ENCODE measurements at places on chromosomes 2 and 18.

DNA sequence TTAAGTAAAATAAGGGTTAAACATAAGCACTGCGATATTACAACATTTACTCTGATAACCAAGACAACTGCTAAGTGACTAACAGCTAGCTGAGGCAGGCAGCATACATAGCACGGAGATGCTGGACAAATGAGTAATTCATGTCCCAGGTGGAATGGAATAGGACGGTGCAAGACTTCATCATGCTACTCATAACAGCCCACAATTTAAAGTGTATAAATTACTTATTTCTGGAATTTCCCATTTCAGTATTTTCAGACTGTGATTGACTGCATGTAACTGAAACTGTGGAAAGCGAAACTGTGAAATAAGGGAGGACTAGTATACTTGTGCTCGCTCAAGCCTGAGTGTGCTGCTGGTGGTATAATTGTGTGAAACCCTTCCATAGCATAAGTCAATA is 12.9 kb downstream of the IER3IP1 start:
- DNase-seq: no peak

GRCh38 chr2:69501301-69501700 is 64.1 kb upstream of the NFU1 start:
- no peak for DNase-seq

DNA sequence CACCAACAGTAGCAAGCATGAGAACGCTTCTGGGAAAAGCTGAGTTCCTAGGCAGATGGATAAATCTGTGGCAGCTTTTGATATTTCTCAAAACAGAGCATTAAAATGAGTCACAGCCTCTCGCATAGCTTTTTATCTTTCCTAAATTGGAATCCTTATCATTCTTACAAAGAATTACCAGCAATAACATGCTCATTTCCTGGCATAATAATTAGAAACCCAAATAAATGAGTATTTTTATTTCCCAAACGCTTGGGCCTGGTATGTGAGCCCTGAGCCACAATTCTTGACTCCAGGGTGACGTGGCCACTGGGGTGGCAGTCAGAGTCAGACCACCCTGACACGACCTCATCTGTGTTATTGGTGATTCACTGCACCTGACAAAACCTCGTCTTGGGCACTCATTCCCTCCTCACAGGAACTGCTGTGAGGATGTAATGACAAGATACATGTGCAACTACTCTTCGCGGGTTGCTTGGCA is 210.7 kb downstream of the ARL4C start:
- DNase-seq: no peak

GRCh38 chr18:42644729-42645131 is 470.8 kb downstream of the RIT2 start:
- DNase-seq: no peak

DNA sequence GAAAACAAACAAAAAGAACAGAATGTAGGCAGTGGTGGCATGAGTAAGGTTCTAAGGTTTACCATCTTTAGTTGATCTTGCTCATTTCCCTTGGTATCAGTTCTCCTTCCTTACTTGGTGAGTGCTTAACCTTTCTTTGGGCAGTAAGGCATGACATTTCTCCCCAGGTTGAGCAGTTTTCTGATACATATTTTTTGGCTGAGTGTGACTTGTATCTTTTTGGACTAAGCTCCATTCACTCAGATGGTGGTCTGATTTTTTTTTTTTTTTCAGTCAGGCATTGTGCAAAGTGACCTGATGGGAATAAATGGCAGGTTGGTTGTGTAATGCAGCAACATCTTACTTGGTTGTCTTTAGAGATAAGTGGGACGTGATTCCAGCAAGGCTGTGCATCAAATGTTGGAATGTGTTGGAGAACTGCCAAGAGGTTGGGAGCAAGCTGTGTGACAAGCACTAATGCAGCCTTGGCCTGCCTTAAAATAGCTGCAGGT is 15.1 kb downstream of the SPTBN1 start:
- no peak for DNase-seq

- no peak for DNase-seq
Observed at GRCh38 chr2:205748639-205749038, 66.3 kb downstream of the NRP2 start.

- DNase-seq: no peak
Observed at GRCh38 chr2:160491911-160492371, 1.7 kb downstream of the RBMS1 start.

DNA sequence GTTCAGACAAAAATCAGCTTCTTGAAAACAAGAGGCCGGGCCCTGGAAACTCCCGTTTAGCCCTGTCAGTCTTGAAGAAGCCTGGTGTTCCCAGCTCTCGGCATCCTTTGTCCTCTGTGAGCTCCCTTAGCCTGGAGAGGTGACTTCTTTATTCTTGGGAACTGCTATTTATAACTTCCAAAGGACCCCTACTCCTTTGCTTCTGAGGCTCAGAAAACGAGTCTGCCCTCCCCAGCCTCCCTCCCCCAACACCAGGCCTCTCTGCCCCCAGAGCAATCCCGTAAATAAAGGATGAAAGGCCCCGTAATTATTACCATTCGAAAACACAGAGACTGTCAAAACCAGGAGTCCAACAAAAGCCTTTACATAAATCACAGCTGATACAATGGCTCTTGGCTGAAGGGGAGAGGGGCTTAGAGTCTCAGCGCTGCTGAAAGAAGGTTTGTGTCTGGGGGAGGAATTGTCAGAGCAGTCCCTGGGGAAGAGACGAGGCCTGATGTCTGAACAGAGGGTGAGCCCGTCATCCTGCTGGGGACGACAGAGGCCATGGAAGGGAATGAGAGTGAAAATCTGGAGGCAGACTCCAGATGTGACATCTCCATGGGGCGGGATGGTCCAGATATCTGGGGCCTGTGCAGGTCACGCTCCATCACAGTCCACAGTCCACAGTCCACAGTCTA is 283.0 kb downstream of the MYCN start:
- DNase-seq: no peak

DNA sequence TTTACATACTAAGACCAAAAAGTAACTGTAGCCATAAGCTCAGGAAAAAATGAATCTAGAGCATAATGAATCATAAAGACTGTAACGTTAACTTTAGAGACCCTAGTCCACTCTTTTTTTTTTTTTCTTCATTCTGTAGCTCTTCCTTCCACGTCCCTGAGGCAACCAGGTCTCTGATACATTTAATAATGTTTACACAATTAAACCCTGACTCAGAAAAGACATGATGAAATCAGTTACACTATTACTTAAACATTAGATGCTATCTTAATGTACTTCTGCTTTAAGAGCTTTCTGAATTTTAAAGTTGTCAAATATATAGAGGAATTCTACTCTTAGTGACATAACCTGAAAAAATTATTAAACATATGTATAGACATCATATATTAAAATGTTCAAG is 1121.5 kb upstream of the DDX18 start:
- no peak for DNase-seq

DNA sequence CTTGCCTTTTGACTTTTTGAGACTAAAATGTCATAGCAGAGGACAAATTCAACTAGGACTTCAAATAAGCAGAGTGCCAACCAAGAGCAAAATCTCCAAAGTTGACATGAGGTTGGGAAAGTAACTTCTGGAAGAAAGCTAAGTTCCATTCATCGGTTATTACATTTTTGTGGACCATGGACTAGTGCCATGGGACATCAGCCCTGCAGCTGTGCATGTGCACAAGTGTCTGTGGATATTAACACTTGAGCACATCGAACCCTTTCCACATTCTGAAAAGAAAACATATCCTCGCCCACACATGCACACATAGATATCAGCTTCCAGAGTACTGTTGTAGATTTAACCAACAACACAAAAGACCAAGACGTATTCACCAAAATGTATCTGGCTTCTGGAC is 262.6 kb downstream of the NYAP2 start:
- DNase-seq: no peak

- DNase-seq: no peak
Observed at GRCh38 chr18:36387310-36387709, 89.8 kb downstream of the FHOD3 start.

DNA sequence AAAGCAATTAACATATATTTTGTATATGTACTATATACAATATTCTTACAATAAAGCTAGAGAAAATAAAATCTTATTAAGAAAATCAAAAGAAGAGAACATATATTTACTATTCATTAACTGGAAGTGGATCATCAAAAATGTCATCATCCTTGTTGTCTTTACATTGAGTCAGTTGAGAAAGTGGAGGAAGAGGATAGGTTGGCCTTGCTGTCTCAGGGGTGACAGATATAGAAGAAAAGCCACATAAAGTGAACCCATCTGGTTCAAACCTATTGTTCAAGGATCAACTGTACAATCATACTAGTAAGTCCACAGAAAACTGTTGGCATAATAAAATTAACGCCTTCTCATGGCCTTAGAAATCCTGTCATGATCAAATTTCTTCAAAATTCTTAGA is 26.6 kb downstream of the SESTD1 start:
- DNase-seq: no peak

DNA sequence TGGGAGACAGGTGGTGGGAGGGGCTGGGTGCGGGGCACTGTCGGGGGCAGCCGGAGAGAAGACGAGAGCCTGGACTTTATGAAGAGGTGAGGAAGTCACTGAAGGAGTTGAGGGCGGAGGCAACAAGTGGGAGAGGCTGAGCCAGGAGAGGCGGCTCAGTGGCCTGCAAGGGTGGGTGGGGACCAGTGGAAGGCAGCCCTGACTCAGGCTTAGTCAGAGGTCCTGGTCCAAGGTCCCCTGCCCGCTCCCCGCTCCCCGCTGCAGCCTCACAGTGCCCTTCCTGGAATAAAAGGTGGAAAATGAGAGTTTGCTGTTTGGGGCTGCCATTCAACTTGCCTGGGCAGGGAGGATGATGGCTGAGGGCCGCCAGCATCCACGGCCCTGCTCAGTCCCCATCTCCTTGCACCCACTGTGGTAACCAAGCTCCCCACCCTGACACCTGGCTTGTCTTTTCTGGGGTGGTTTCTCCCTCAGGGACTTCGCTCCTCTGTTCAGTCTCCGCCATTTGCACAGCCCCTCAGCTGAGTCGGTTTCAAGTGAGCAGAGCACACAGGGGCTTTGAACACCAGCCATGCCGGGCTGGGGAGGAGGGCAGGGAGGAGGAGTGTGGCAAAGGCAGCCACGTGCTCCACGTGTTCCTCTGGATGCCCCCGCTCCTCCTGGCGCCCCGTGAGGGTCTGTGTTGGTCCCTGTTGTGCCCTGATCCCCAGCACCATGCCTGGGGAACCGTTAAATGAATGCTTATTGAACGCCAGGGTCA is 13.7 kb upstream of the RALB start:
- DNase-seq: no peak

DNA sequence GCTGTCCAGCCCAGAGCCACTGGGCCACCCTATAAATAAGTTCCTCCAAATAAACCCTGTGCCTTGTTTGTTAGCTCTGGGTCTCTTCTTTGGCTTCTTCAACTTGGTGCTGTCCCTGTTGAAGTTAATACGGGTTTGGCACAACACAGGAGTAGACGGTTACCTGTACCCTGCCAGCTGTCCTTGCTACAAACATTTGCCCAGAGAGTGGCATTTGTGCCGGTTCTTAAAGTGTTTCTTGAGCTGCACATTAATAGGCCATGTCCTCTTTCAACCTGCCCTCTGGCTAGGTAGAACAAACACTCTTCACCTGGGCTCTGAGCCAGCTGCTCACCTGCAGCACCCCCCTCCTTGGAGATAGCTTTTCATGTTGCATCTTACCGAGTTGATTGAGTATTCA is 139.2 kb downstream of the NEDD4L start:
- no peak for DNase-seq

DNA sequence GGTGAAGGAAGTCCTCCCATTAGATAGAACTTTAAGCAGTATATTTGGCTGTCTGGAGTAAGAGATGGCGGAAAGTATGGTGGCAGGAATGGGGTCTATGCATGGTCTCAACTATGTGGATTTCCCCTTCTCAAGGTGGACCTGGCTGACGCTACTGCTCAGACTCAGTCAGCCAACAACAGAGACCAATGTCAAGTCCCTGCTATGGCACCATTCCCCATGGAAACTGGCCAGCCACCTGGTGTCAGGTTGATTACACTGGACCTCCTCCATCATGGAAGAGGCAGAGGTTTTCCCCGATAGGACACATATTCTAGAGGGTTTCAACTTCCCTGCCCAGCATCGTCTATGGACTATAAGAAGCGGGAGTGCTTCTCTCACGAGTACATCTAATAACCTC is 8.6 kb upstream of the FAHD2A start:
- DNase-seq: no peak

DNA sequence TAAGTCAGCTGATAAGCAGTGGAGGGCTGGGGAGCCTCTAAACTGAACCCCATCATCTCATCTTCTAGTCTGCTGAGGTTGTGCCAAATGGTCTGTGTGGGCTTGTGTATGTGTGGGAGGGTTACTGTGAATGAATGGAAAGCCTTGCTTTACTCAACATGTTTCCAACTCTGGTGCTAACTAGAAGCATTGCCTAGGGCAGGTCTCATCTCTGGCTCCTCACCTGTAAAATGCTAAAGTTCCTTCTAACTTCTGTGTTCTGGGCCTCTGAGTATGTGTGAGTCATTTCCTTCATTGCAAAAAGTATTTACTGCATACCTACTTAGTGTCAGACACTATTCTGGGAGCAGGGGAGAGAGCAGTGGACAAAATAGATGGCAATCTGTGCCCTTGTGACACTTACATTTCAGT is 1.3 kb downstream of the LIPG start:
- DNase-seq: no peak

GRCh38 chr2:168992026-168992425 is 39.1 kb downstream of the ABCB11 start:
- DNase-seq: no peak

GRCh38 chr2:43725711-43726246 is 48.1 kb upstream of the DYNC2LI1 start:
- DNase-seq: no peak

DNA sequence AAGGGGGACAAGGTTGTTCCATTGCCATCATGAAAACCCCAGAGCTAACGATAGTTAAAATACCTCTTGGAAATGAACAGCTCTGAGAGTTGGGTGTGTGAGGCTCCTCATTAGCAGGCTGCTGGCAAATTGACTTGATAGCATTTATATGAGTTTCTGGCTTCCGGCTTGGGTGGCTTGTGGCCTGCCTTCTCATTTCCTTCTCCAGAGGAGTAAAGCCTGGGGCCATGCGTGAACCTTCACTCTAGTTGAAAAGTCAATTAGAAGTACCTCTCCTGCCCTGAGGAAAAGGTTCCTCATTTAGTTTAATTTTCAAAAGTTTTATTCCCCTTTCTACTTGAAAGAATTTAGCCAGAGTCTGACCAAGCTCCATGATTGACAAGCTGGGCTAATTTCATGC is 67.1 kb downstream of the MGAT5 start:
- DNase-seq: no peak

GRCh38 chr2:11419781-11420180 is 46.2 kb downstream of the E2F6 start:
- no peak for DNase-seq

DNA sequence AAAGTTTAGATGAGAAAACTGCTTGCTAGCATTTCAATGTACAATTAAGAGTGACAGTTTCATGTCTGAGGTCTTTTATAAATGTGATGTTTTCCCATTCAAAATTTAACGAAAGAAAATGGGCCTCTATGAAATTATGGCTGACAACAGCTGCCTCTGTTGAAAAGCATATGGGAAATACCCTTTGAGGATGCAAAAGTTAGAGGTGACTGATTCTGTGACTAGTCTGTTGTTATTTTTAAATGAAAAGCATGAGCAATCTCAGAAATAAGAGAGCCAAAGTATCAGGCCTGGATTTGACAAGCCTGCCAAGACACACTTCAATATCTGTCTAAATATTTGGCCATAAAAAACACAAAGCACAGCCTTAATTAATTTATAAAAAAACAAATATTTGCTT is 580.8 kb downstream of the ERBB4 start:
- no peak for DNase-seq

- no peak for DNase-seq
Observed at GRCh38 chr18:22152093-22152492, 17.3 kb upstream of the GATA6 start.

GRCh38 chr2:80715433-80715832 is 410.9 kb upstream of the LRRTM1 start:
- DNase-seq: no peak

All from dorsolateral prefrontal cortex (tissue), 122 donors.